ENCODE measurements at places on chromosomes 11 and 22.

- DNase-seq, result no peak
Observed at GRCh38 chr11:60754887-60755286, 1.8 kb upstream of the MS4A15 start.

DNA sequence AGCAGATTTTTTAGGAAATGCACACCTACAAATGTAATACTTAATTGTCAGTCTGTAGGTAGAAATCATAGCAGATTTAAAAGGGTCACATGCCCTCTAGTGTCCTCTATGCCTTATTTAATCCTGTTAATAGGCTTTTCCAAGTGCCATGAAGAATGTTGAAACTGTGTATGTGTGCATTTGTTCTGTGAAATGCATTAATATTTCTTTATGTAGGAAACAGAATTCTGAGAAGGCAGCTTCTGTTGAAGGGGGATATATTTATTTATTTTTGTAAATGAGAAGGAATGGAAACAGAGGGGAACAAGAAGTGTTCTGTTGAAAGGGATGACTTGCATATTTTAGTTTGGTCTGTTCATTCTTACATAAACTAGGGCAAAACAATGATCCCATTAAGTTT is 51.0 kb downstream of the SVIP start:
- DNase-seq, result no peak

DNA sequence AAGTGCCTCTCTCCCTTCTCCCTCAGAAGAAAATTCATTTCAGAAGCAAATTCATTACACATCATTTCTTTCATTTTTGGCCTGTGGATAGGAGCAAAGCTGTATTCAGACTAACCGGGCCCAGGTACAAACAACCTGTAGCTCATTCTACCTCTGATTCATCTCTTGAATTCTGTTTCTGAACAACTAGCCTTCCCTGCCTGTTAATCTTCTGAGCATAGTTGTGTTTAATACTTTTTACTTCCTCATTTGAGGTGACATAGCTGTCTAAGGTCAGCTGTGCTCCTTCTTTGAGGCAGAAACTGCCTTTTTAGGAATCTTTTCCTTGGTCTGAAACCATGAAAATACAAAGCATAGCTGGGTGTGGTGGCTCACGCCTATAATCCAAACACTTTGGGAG is 12.6 kb upstream of the IL18BP start:
- no peak for DNase-seq

- DNase-seq, result peak; percentile 68
Observed at GRCh38 chr11:58573451-58574104, 2.1 kb downstream of the LPXN start.

GRCh38 chr11:116890193-116890592 is 52.8 kb upstream of the APOA1 start:
- no peak for DNase-seq

GRCh38 chr11:126824035-126824607 is 176.4 kb downstream of the KIRREL3 start:
- no peak for DNase-seq

All from activated CD8-positive, alpha-beta memory T cell treated with anti-CD3 and anti-CD28 coated beads, Interleukin-2, amount 50 U/mL, for 48 hours (primary cell).